GM04504 (cell line): ENCODE measurements at places on chromosomes 5 and 9.
A peak's percentile ranks its signal among the peaks of the same experiment; 100 is the strongest.

DNA sequence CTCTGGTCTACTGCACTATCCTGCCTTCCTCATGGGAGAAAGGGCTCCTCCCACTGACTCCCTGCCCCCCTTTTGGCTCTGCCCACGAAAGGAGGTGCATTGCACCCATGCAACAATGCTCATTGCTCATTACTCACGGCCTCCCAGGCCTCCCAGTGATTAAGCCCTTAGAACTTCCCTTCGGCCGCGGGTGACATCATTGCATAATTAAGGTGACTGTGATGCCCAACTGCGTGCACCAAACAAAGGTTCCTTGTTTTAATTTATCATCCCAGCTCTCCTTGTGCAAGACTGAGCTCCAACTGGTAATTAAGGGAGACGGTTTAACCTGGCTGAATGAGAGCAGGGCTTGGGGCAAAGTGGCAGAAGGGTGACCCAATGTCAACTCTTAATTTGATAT is 180.4 kb downstream of the GAS1 start:
- peak; percentile 81 for DNase-seq

DNA sequence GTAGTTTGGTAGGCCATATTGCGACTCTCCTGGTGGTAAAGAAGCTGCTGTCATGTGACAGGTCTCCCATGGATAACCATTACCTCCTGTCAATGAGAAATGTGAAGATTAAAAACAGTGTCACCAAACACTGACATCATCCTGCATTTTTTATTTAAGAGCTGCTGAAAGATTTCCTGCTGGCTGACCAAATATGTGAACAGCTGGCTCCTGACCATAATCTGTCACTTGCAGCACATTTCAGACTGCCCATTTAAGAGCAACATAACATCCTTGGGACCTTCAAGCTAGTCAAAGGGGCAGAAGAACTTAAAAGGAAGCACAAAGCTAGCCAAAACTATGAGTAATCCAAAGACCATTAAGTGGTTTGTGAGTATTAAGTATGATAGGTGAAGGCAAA is 288.0 kb downstream of the IZUMO3 start:
- DNase-seq: no peak

DNA sequence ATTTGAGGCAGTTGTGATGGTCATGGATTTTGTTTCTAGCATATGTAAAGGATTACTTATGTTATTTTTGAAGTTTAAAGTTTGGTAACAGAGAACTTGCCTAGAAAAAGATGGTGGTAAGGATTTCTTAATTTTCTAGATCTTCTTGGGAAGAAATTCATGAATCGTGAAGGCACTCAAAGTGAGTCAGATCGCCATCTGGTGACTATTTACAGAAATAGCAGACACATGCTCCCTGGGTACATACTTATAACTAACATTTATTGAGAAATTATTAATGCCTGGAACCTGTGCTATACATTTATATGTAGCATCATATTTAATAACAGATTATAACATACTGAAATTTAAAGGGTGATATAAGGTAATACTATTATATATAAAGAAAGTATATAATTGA is 299.7 kb downstream of the IZUMO3 start:
- DNase-seq: no peak

DNA sequence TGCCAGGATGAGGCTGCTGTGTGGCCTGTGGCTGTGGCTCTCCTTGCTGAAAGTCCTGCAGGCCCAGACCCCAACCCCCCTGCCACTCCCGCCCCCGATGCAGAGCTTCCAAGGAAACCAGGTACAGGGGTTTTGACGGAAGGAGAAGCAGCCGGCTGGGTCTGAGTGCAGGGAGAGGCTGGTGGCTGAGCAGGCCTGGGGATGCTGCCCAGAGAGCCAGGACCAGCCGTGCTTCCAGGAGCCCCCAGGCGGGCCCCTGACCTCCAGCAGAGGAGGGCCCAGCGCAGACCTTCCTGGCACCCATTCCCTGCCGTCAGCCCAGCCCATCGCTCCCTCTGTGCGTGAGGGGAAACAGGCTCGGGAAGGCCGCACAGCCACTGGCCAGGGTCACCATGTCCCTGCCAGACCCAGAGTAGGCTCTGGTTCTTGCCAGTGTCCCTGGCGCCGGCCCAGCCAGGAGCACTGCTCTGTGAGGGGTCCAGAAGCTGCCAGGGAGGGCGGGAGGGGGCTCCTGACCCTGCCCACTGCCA is 313 bp downstream of the LCN12 start:
- no peak for DNase-seq

DNA sequence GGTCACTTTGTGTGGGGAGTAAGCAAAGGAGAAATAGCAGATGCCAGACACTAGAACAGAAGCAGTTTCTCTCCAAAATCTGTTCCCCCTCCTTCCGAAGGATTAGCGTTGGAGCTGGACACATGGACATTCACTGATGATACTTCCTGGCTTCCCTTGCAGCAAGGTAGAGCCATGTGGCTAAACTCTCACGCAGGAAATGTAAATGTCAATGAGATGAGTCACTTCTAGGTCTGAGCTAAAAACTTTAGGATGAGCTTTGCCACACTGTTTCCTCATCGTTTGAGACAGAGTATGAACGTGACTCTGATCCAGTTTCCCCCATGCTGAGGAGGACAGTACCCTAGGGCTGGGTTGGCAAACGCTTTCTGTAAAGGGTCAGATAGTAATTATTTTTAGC is 5.1 kb downstream of the BHMT2 start:
- DNase-seq: peak; percentile 18

DNA sequence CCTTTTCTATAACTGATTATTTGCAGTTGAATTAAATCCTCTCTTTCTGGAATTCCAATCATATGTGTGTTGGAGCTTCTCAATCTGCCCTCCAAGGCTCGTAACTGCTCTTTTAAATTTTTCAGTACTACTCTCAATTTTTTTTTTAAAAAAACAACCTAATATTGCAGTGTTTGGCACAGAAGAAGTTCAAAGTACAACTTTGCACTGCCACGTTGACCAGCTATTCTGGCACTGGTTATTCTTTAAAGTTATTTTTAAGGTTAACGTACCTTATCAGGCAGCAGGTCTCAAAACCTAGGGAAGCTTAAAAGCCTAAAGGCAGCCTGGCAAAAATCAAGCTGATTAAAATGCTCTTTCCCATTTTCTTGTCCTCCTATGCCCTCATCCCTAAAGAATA is 120.5 kb downstream of the GHR start:
- DNase-seq: no peak
